H1 (cell line): ENCODE measurements at places on chromosomes 16 and 17. TPM values are rescaled to one million over a fixed set of nuclear protein-coding genes. Genes with fewer than 3 reads are reported as not detected.

Gene SLC7A6OS
- 16.4 and 21.3 TPM in 2 replicates for total RNA-seq

Gene SDK2
- 3.6 and 3.9 TPM in 2 replicates for total RNA-seq

Gene GAS2L2
- total RNA-seq, result 0.13 TPM in 1 of 2 replicates, not detected in the other

Gene CD19
- 0.21 and 0.65 TPM in 2 replicates for total RNA-seq

Gene KRT33A
- total RNA-seq, result not detected in 2 replicates

Gene CWC25
- 13.1 and 15.8 TPM in 2 replicates for total RNA-seq

Gene TACO1
- 23.6 and 24.0 TPM in 2 replicates for total RNA-seq

Gene MBTD1
- total RNA-seq, result 51.4 TPM in 2 replicates

Gene CLEC3A
- not detected in 2 replicates for total RNA-seq

Gene ACBD4
- 9.3 and 10.7 TPM in 2 replicates for total RNA-seq

Gene NPIPA2
- total RNA-seq, result 16.8 and 17.8 TPM in 2 replicates

Gene GLTPD2
- total RNA-seq, result not detected in 2 replicates

Gene TRPV3
- 0.40 and 0.56 TPM in 2 replicates for total RNA-seq

Gene HOXB4
- not detected in 2 replicates for total RNA-seq

Gene SLC35B1
- total RNA-seq, result 56.5 and 60.0 TPM in 2 replicates

Gene SLC38A10
- 35.7 and 41.0 TPM in 2 replicates for total RNA-seq

Gene TXNDC17
- 182 and 192 TPM in 2 replicates for total RNA-seq

Gene TMED6
- total RNA-seq, result 0.94 TPM in 1 of 2 replicates, not detected in the other

Gene G6PC1
- not detected in 2 replicates for total RNA-seq

Gene CDH1
- total RNA-seq, result 265 and 319 TPM in 2 replicates

Gene CCL2
- 3.1 and 3.7 TPM in 2 replicates for total RNA-seq

Gene CACNG1
- not detected in 2 replicates for total RNA-seq

Gene CDR2L
- 38.1 and 40.5 TPM in 2 replicates for total RNA-seq

Gene TBC1D3G
- total RNA-seq, result not detected in 2 replicates

Gene FGF11
- total RNA-seq, result 11.8 and 15.0 TPM in 2 replicates

Gene GNAO1
- 30.2 and 34.4 TPM in 2 replicates for total RNA-seq

Gene CSH1
- total RNA-seq, result not detected in 2 replicates

Gene HBM
- not detected in 2 replicates for total RNA-seq

Gene ERN2
- 1.7 and 2.4 TPM in 2 replicates for total RNA-seq

Gene SMG1
- 90.6 and 91.6 TPM in 2 replicates for total RNA-seq

Gene HSD11B2
- 25.9 and 28.7 TPM in 2 replicates for total RNA-seq

Gene KRTAP17-1
- not detected in 2 replicates for total RNA-seq

Gene CCL4L2
- not detected in 2 replicates for total RNA-seq

Gene MYCBPAP
- 1.7 and 3.3 TPM in 2 replicates for total RNA-seq

Gene CES1
- total RNA-seq, result 0.52 and 1.2 TPM in 2 replicates
